ENCODE measurements at places on chromosomes 7 and 10.
A peak's percentile ranks its signal among the peaks of the same experiment; 100 is the strongest.

DNA sequence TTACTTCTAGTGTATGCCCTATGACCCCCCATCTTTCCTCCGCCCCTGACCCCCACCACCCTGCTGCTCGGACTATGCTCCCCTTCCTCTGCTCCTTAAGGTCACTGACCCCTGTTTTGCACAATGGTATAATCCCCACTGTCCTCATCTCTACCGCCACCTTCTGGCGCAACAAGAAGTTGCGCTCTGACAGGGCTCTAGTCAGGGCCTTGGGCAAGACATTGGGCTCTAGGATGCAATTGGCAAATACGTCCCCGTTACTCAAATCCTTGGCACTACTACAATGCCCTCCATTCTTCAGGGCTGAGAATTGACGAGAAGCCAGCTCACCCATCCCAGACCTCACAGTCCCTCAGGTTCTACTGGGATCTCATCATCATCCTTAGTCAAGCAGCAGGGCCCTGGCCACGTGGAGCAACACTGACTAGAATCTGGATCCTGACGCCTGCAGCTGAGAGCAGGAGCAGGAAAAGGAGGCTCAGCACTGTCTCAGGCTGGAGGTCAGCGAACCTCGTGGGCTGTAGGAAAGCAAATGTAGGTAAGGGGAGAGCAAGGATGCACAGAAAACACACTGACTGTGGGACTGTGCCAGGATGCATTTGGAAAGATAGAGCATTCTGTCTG lies 10.6 kb downstream of the LRIT2 start:
- DNase-seq: peak; percentile 11

DNA sequence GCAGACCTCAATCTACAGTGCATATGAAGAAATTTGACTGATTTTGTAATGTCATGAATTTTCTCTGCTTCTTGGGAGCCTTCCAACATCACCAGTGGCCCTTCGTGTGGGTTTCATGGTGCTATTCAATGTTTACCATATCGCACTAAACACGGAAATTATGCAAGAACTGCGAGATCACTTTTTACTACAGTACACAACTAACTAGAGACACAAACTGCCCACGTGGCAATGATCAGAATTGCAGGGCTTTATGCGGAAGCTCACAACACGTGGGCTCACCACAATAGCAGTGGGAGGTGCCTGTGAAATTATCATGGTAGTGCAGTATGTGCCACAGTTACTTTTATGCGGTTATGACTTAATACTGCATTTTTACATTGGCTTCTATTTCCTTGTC lies 449.7 kb upstream of the KLF6 start:
- peak; percentile 12 for DNase-seq

DNA sequence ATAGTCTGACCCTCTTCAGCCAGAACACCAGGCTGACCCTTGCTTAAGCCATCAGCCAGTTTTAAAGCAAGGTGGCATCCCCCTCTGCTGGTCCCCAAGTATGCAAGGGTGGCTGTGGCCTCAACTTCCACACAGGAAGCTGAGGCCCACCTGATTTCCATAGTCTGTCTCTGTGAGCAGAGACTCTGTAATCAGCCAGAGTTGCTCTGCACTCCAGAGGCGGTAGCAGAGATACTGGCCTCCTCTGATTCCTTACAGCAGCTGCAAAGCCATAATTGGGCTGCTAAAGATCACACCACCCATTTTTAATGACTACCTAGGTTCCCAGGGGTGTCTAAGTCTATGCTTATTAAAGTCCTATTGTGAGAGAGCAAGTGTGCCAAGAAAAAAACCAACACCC lies 1.8 kb downstream of the PDAP1 start:
- no peak for DNase-seq

DNA sequence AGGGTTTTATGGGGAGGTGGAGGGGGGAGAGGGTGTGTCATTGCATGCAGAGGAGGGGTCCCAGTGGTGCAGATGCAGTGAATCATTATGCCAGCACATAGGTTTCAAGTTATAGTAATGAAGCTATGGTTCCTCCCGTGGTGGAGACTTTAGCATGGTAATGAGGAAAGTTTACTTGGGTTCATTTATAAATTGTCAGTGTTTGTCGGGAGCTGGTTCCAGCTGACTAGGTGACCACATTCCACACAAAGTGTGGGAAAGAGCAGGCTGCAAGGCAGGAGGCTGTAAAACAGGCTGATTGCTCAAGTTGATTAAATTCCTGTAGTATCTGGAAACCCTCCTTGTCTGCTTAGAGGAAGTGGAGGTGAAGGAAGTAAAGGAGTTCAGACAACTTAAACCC lies 78.9 kb downstream of the SRI start:
- DNase-seq: no peak

Data from activated T-cell treated with anti-CD3 and anti-CD28 coated beads for 24 hours (primary cell).